ENCODE measurements at places on chromosomes 3 and 15.
A peak's percentile ranks its signal among the peaks of the same experiment; 100 is the strongest.

DNA sequence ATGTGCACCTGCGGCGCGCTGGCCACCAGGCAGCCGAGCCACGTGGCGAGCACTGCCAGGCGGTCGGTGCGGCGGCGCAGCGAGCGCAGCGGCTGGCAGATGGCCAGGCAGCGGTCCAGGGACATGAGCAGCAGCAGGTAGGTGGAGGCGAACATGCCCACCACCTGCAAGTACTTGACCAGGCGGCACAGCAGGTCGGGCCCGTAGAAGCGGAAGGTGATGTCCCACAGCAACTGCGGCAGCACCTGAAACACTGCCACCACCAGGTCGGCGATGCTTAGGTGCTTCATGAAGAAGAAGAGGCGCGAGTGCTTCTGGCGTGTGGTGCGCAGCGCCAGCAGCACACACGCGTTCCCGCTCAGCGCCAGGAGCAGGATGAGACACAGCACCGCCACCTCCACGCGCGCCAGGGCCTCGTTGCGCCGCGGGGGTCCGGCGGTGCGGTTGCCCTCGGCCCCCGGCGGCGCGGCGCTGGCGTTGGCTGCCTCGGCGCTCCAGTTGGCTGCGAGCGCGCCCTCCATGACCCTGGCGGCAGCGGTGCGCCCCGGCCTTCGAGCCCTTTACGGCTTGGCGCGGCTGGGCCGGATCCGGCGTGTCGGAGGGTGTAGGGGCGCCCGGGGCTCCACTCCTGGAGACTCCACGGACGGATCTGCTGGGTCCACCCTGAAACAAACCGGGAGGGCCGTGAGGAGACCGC, 1.6 kb downstream of the OXTR start:
- DNase-seq = peak; percentile 46

DNA sequence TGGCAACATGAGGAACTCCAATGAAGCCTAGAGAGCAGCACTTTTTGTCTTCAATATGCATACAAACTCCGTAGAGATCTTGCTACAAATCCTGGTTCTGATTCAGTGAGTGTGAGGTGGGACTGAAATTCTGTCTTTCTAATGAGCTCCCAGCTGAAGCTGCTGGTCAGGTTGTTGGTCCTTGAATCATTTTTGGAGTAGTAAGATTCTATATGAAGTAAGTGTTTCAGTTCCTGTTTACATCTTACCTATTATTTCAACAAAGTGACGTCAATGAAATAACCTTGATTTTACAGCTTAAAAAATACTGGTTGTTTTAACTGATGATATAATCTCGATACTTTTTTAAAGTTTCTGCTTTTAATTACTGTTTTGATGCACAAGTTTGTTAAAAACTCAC, 33.9 kb downstream of the SHQ1 start:
- DNase-seq = no peak

- no peak for DNase-seq
Measured at GRCh38 chr3:111857474-111857873, 1.6 kb upstream of the PHLDB2 start.

- no peak for DNase-seq
Measured at GRCh38 chr3:34635352-34635850, 837.0 kb downstream of the PDCD6IP start.

DNA sequence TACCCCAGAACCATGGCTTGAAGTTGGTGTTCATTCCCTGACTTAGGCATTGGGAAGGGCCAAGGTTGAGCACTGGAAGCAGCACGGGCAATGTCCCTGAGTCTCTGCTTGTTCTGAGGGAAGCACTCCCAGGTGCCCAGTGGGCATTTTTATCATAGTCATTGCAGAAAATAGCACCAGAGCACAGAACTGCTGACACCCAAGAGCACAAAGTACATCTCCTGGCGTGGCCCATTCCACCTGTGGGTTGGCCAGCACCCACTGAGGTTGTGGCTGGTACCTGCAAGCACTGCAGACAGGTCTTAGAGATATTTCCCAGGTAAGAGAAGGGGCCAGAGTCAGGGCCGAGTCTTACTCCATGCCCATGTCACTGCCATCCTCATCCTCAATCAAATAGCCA, 28.5 kb upstream of the GCNT3 start:
- no peak for DNase-seq

DNA sequence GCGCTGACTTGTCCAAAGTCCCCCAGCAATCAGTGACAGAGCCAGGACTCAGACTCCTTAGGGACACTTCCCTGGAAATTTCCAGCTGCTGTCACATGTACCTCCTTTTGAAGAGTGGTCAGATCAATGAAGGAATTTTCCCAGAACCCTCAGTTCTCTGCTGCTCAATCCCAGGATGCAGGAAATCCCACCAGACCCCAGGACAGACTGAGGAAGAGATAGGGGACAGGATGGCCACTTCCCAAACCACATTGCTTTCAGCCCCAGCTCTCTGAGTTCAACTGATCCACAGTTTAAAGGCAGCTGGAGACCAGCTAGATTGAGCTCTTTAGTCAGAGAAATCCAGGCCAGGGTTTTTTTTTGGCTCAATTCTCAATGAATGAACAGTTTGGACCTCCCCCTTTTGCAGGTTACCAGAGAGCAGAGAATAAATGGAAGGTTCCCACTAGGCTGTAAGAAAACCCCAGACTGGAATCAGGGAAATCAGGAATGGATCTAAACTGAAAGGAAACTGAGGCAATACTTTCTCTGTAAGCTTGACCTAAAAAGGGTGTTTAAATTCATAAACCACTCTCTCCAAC, 1.5 kb downstream of the CYP1A1 start:
- peak; percentile 70 for DNase-seq

DNA sequence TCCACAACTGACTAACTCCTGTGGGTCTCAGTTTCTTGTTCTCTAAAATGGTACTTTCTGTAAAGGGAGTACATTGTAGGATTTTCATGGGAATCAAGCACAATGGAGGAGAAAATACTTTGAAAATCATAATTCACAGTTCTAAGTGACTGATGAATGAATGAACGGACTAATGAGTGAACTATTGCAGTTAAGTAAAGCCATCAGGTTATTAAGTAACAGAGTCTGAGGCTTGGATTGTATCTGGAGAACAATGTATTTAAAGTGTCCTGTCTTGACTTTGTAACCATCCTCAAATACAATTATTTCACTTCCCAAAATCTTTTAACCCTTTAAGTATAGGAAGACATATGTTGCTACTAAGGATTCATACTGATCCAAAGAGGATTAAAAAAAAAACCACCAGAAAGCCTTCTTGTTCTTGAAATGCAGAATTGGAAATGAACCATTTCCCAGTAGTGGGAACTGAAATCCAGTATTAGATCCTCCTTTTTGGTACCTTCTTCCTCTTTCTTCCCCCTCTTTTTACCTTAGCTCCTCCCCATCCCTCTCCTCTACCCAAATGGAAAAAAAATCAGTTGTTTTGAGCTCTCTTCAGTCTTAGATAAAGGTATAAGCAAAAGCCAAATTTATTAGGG, 13.2 kb upstream of the BCL6 start:
- DNase-seq = no peak

DNA sequence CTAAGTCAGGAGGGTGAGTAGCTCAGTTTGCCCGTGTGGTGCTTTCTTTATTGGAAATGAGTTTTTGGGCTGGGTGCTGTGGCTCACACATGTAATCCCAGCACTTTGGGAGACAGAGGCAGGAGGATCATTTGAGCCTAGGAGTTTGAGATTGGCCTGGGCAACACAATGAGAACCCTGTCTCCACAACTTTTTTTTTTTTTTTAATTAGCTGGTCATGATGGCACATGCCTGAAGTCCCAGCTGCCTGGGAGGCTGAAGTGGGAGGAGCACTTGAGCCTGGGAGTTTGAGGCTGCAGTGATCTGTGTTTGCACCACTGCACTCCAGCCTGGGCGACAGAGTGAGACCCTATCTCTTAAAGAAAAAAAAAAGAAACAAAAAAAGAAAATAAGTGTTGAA, 174.9 kb downstream of the NSMCE3 start:
- no peak for DNase-seq

- DNase-seq = no peak
Measured at GRCh38 chr3:101631098-101631796, 45.7 kb downstream of the ZBTB11 start.

- DNase-seq = peak; percentile 60
Measured at GRCh38 chr3:22988566-22988965, 214.6 kb upstream of the UBE2E2 start.

- DNase-seq = no peak
Measured at GRCh38 chr3:47000198-47000815, 20.8 kb downstream of the NBEAL2 start.

Measured in adipocyte (in vitro differentiated cells).